ENCODE measurements at places on chromosomes 12 and 14. TPM values are rescaled to one million over a fixed set of nuclear protein-coding genes. Genes with fewer than 3 reads are reported as not detected.

The FRS2 gene
- total RNA-seq = 10.9 TPM

The PIP4P1 gene
- total RNA-seq = 28.7 TPM

- DNase-seq = no peak
Measured at GRCh38 chr12:3967556-3968160, 94.5 kb upstream of the PARP11 start.

The GPR137C gene
- total RNA-seq = 0.27 TPM

- no peak for DNase-seq
Measured at GRCh38 chr14:62778852-62779251, 266.4 kb downstream of the KCNH5 start.

DNA sequence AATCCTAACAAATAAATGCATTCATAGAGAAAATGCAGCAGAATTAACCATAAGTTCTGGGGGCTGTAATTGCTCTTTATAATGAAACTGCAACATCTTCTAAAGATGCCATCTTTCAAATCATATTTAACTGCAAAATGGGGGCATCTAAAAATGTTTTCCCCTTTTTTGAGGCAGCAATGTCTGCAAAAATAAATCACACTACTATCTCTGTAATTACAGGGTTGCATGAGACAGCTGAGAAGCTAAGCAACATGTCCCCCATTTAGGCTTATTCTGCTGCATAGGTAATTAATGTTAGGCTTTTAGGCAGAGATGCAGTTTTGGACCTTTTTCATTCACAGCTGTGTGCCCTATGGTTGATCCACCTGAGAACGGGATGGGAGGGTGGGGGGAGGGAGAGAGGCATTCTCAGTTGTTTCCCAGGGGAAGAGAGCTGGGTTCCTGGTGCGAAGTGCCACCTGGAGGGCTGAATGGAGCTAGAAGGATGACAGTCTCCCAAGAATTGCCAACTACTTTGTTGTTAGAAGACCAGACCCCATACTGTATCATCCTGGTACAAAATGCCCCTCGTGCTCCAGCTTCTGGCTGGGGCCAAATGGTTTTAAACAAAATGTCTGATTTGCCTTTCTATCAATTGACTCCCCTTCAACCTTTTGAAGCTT, 154.2 kb downstream of the APAF1 start:
- no peak for DNase-seq

DNA sequence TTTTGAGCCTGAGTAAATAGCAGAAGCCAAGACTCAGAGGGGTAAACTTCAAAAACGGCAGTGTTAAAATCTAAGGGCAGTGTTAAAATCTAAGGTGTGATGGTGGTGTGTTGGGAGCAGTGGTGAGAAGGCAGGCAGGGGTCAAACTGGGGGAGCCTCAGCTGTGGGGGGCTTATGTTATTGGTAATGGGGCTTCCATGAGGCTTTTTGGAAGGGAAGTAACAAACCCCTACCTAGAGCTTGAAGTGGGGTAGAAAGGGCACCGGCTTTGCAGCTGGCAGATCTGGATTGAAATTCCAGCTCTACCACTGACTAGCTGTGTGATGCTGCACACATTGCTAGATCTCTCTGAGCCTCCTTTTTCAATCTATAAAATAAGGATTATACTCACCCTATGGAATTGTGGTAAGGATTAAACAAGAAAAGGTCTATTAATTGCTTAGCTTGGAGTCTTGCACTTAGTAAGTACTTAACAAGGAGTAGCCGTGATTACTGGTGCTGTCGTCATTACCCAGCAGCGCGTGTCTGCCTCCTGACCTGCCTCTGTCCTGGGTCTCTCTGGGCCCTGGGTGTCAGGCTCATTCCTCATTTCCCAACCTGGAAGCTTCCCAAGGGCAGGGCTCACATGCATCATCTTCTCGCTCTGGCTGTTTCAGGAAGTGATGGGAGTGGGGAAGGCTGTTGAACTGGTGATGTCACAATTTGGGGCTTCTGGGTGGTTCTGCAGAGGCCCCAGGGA, 18.5 kb upstream of the KRT80 start:
- no peak for DNase-seq

- DNase-seq = no peak
Measured at GRCh38 chr14:64709126-64709525, 4.9 kb downstream of the PLEKHG3 start.

GRCh38 chr14:53943751-53944083, 12.9 kb downstream of the BMP4 start:
- no peak for DNase-seq

The ATXN2 gene
- 30.8 TPM for total RNA-seq

DNA sequence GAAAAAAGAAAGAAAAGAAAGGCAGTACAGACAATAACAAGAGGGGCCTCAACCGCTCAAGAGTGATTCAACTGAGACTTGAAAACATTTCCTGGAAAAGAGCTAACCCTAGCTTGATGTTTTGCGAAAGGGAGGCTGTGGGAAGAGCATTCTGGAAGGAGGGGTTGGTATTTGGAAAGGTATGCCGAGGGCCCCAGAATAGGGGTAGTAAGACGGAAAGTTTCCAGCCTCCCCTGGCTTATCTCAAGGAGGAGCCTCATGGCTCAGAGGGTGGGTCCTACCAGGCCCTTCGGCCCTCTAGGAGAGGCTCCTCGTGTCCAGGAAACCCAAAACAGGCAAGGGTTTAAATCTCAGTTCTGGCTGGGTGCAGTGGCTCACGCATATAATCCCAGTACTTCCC, 8.4 kb downstream of the RNU4-2 start:
- no peak for DNase-seq

DNA sequence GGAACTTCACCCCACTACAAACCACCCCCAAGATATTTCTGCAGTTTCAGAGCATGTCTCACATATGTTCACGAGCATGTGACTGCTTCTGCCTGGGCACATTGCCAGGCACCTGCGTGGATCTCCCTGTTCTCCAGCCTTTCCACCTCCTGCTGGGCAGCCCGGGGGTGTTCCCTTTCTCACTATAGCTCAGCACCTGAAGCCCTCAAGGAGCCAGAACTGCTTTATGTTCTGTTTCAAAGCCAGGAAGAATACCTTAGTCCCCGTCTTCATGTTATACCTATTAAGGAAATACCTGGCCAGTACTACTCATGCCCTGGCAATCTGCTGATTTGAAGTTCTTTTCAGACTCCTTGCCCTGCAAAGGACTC, 4.2 kb upstream of the FGF6 start:
- DNase-seq = no peak

GRCh38 chr12:113974006-113974405, 7.9 kb upstream of the RBM19 start:
- DNase-seq = no peak

GRCh38 chr14:22878271-22879246, 4.5 kb upstream of the REM2 start:
- no peak for DNase-seq

- DNase-seq = no peak
Measured at GRCh38 chr14:99441157-99441870, 39.3 kb downstream of the SETD3 start.

DNA sequence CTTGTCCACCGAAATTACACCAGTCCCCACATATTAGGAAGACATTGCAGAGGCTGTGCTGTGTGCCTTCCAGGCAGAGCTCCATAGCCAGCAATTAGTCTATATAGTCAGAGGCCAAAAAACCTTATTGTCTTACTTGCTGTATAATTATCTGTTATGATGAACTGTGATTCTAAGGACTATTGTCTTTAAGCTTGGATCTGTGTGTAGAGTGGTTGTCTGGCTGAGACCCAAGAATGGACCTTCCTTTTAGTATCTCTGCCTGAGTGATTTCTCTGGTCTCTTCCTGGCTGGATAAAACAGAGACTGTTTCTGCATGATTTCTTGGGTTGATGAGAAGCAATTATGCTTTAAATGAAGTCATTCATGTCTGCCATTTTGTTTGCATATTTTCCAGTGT, 465.3 kb downstream of the PRKD1 start:
- no peak for DNase-seq
